Foreskin fibroblast (primary cell): ENCODE measurements at places on chromosomes 16 and 17.

DNA sequence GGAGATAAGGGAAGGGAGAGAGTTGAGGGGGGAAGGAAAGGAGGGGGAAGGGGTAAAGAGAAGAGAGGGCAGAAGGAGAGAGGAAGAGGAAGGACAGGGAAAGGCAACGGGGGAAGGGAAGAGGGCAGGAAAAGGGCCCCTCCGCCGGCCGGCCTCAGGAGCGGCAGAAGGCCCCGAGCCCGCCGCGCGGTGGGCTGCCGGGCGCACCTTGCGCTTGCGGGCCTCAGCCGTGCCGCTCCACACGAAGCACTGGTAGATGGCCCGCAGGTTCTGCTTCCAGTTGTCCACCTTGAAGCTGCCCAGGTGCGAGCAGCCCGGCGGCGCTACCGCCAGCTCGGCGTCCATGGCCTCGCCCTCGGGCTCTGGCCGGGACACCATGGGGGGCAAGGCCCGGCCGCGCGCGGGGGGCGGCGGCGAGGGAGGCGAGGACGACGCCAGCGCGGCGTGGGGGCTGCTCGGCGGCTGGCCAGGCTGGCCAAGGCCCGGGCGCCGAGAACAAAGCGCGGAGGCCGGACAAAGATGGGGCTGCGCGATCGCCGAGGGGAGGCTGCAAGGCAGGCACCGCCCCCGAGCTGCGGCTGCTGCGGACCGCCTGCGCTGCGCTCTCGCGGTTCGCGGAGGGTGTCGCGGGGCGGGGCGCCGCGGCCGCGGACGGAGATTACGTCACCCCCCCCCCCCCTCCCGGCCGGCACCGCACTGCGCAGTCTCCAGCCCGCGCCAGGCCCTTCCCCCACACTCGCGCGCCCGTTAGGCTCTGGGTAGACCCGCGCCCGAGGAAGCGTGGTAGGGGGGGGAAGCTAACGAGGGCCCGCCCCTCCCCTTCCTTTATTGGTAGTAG, at the start of gene USP22:
Gene USP22 (minus strand): TSS at position 554 of the 838 bp plus-strand sequence. CDS start 176 bp downstream, at position 378.
- no peak for DNase-seq

DNA sequence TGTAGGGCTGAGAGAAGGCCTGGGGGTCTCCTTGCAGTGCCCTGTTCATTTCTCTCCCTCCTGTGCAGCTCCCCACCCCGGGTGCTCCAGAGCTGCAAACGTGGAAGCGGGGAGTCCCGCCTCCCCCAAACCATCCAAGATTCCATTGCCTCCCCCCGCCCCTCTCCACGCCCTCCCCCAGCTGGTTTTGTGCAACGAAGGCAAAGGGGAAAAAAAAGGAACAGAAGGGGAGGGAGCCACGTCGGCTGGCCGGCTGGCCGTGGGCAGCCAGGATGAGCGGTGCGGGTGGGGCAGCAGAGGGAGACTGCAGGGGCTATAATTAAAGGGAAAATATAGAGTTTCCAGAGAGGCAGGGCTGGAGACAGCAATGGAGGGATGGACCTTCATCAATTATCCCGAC, 1.7 kb upstream of the COL1A1 start:
- peak; percentile 82 for DNase-seq

GRCh38 chr17:36203335-36203734, 6.8 kb upstream of the CCL3L1 start:
- no peak for DNase-seq

GRCh38 chr16:12010388-12011251, 34.1 kb downstream of the SNX29 start:
- peak; percentile 28 for DNase-seq

GRCh38 chr17:77598241-77598620, 360.3 kb upstream of the TNRC6C start:
- no peak for DNase-seq

GRCh38 chr17:62617894-62618472, 9.5 kb upstream of the MRC2 start:
- peak; percentile 86 for DNase-seq

DNA sequence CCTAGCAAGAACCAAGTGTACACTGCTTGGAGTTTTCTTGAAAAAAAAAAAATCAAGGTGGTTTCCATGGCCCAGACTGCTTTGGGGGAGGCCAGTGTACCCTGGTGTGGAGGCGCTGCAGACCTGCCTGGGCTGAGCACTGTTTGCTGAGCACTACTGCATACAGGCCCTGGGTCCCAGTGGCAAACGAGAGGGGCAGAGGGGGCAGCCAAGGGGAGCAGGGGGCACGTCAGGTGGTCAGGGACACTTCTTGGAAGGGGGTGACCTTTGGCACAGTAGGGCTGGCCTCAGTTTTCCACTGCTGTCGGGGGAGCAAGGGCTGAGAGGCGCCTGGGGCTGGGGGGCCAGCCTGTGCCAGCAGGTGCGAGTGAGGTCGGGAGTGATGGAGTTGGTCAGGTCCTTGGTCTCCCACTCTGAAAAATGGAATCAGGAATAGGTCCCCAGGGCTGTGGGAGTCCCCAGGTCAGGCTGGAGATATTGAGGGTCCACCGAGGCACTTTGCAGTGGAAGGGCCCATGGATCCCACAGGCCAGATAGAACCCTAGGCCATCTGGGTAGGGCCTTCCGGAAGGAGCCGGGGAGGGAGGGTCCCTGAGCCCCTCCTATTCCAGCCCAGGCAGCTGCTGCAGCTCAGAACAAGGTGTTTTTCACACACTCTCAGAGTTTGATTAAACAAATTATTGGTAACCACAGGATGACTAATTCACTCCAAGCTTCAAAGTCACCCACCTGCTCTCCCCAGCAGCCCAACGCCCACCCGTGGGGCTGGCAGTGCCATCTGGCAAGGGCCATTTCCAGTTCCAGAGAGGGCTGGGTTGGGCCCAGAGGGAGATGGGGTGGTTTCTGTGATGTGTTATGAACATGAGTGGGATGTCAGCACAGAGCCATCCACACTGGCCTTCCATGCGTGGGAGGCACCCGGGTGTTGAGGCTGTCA, 3.5 kb downstream of the ZFPM1 start:
- DNase-seq = no peak

DNA sequence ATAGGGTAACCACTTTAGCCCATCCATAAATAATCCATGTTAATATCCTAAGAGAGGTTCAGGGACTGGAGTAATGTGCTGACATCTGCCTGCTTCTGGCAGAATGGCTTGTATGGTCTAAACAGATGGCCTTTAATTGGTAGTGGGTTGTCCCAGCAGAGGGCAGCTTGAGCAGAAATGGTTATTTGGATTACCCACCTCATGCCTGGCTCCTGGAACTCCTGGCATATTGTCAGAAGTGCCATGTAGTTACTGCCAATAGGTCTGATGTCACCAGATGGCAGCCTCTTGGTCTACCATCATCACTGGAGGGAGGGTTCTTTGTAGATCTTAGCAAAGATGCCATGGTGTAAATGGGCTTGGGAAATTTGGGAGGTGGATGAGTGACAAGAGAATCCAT, 157.5 kb upstream of the SOX9 start:
- DNase-seq = no peak

DNA sequence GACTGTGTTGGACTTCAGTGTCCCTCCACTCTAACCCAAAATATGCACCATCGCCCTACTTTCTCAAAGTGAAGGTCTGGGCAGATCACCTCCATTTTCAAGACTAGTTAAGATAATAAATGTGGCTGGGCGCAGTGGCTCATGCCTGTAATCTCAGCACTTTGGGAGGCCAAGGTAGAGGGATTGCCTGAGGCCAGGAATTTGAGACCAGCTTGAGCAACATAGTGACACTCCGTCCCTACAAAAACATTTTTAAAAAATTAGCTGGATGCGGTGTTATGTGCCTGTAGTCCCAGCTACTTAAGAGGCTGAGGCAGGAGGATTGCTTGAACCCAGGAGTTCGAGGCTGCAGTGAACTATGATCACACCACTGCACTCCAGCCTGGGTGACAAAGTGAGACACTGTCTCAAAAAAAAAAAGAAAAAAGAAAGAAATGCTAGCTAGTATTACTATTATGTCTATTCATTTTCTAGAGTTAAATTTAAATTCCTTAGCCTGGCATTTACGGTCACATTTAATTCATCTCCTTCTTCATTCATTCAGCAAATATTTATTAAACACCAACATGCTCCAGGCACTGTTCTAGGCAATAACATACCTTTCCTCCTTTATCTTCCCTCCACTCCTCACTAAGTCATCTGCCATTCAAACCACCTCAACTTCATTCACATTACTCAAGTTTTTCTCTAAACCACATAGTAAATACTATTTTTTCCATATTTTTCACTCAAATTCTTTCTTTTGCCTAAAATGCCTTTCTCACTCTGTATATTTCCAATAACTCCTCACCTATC, 96.1 kb upstream of the XYLT1 start:
- DNase-seq = no peak

DNA sequence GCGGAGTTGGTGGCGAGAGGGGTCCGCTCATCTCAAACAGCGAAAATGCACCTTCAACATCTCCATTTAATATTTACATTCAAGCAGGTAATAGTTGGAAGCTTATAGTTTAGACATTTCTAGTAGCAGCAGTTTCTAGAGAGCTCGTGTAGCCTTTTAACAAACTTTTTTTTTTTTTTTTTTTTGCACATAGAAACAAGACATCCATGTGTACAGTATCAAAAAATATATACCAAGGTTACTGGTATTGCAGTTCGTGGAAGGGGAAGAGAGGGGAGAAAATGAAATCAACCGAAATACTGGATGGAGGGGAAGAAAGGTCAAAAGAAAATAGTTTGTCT, 6.2 kb downstream of the CBX4 start:
- DNase-seq = no peak

GRCh38 chr17:28357901-28358197, 522 bp upstream of the POLDIP2 start:
- DNase-seq = no peak

DNA sequence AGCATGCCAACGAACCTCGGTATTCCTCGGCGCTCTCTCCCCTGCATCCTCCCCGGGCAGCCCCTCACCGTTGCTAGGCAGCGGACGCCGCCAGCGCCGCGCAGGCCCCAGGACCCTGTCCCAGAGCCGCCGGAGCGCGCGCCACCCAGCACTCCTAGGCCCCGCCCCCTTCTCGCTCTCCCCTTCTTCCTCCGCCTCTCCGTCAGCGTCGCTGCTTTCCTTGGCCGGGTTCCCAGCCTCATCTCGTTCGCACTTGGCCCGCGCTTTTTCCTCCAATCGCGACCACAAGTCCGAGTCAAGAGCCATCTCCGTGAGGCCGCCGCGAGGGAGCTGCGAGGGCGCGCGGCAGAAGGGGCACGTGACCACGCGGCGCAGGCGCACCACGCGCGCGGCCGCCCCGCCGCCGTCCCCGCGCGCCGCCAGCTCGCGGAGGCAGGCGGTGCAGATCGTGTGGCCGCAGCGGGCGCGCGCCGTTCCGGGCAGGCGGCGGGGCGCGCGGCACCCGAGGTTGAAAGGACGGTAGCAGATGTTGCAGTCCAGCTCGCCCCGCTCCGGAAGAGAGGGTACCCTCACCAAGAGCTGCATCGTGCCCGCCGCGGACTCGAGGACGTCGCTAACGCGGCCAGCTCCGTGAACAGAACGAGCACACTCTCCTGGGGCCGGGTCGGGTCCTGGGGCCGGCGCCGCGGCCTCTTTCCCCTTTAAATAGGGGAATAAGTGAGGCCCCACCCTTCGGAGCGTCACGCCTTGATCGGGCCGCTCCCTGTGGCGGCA, at the start of gene RNF227:
Gene RNF227 (minus strand): TSS at position 679 of the 774 bp plus-strand sequence. CDS start 94 bp downstream, at position 585.
- peak; percentile 98 for DNase-seq

DNA sequence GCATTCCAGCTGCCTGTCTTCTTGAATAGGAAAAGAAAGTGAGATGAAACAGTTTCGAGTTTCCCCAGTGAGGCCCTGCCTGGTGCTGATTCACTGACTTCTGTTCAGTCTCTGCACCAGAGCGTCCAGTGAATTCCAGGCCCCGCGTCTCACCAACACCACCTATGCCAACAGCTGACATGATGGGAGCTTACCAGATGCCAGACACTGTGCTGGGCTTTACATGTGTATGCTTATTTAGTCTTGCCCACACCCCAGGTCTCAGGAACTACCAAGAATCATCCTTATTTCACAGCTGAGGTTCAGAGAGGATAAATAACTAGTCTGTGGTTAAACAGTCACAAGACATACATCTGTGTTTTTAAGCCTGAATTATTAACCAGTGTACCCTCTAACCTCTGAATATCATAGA, 29.1 kb upstream of the IRX6 start:
- peak; percentile 4 for DNase-seq

DNA sequence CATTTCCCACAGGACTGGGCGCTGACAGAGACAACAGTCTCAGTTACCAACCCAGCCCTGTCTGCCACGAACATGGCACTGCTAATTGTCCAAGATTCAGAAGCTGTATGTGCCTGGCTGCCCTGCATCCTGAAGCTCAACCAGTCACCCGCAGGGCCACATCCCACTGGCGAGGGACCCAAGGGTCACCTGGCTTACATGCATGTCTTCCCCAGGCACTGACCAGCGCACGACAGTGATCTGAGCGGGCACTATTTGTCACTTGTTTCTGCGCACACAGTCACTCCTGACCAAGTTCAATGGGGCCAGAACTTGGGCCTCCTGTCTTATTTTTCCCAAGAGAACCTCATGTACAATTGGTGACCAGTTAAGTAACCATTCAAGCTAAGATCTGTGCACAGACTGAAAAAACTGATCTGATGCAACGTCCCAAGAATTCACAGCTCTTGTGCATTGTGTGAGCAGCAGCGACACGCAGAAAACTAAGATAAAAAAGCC, 13.1 kb downstream of the USP7 start:
- DNase-seq = peak; percentile 42

DNA sequence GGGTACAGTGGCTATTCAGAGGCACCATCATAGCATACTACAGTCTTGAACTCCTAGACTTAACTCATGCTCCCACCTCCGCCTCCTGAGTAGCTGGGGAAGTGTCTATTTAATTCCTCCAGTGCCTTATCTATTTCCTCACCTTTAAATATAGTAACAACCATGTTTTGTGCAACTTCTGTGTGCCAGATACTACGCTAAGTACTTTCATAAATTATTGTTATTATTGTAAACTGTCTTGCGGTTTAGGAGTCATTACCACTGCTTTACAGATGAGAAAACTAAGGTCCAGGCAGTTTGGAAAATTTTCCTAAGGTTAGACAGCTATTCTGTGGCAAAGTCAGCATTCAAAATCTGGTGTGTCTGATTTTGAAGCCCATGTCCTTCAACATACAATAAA, 359.1 kb upstream of the XYLT1 start:
- peak; percentile 11 for DNase-seq

DNA sequence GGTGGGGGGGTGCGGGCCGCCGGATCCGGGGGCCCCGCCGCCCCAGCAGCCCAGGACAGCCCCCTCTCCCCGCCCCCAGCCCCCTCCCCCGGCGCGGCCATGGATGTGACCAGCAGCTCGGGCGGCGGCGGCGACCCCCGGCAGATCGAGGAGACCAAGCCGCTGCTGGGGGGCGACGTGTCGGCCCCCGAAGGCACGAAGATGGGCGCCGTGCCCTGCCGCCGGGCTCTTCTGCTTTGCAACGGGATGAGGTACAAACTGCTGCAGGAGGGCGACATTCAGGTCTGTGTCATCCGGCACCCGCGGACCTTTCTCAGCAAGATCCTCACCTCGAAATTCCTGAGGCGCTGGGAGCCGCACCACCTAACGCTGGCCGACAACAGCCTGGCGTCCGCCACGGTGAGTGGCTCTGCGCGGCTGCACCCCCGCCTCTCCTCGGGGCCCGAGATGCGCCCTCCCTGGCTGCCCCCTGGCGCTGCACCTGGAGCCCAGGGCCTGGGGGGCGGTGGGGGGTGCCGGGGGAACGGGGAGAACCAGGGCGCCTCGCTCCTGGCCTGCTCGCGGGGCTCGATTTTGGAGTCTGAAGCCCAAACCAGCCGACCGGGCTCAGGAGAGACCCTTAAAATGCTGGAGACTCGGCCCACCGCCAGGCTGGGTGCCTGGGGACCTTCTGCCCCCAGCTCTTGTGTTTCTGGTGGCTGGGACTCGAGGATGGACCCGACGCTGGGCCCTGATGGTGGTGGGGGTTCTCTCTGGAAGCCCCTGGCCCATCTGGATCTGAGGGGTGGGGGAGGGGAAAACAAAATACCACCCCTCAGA, 744 bp downstream of the CMIP start:
- no peak for DNase-seq

- no peak for DNase-seq
Observed at GRCh38 chr17:36951084-36951789, 2.5 kb downstream of the AATF start.
